Activated naive CD8-positive, alpha-beta T cell treated with anti-CD3 and anti-CD28 coated beads for 36 hours (primary cell): ENCODE measurements at places on chromosomes 12 and 14. TPM values are rescaled to one million over a fixed set of nuclear protein-coding genes. Genes with fewer than 3 reads are reported as not detected.

KRT72 gene
- not detected for total RNA-seq

DNA sequence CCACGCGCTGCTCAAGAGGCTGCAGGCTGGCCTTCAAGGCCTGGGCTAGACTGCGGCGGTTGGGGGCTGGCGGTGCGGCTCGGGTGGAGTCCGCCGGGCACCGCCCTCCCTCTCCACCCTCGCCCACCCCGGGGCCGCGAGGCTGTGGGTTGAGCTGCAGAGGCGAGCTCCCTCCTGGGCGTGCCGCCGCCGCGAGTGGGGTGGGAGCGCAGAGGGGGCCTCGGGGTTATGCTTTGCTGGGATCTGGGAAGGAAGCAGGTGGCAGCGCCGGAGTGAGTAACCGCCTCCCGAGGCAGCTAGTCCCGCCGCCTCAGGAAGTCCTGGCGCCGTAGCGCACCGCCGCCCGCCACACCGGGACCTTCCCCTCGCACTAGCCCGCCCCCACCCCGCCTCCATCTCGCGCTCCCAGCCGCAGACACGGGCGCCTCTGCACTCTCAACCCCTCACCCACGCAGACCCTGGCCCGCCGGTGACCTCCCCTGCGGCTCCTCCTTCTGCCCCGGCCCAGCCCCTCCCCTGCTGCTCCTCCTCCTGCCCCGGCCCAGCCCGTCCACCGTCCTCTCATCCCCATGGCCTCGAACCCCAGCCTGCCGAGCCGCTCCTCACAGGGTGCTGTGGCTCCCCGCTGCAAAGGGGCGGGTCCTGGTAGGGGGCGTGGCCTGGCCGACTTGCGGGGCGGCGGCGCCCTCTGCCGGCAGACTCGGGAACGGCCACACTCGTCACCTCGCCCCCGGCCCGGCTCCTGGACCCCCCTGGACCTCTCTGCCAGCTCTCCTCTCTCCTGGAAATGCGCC, 16.6 kb downstream of the TAMALIN start:
- H3K27ac ChIP-seq = peak overlapping the region; percentile 93
- peak overlapping the region; percentile 87 for H3K4me3 ChIP-seq
- peak; percentile 91 for DNase-seq
- H3K4me1 ChIP-seq = peaks cover 46% of the 10 kb centered on the region
- H3K27me3 ChIP-seq = peaks cover 3% of the 10 kb centered on the region

- H3K27ac ChIP-seq = no peak overlapping the region
- no peaks in the 10 kb centered on the region for H3K36me3 ChIP-seq
- no peak overlapping the region for H3K4me3 ChIP-seq
- no peak for DNase-seq
Observed at GRCh38 chr14:58987591-58987990, 200.9 kb upstream of the DAAM1 start.

- H3K4me3 ChIP-seq = peak overlapping the region; percentile 57
- H3K27me3 ChIP-seq = no peaks in the 10 kb centered on the region
- H3K36me3 ChIP-seq = peaks cover 2% of the 10 kb centered on the region
- H3K27ac ChIP-seq = peak overlapping the region; percentile 83
- peaks cover 50% of the 10 kb centered on the region for H3K4me1 ChIP-seq
- DNase-seq = peak; percentile 42
Observed at GRCh38 chr12:93244514-93245077, 133.1 kb upstream of the NUDT4 start.

DNA sequence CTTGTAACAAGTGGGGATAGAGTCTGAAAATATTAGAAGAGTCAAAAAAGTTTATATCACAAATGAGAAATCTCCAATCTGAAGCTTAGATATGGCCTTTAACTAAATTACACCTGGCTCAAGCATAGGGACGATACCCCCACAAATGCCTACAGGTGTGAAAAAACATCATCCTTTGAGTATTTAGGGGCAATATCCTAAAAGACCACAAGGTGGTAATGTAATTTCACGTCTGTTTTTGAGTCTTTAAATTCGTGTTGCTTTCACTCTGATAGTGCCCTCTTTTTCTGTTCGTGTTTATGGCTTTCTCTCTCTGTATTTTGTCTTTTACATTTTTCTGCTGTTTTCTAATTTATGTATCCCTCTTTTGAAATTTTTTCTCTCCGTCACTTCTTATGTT, 84.3 kb downstream of the ETNK1 start:
- H3K4me1 ChIP-seq = no peaks in the 10 kb centered on the region
- DNase-seq = no peak
- no peak overlapping the region for H3K27ac ChIP-seq

DNA sequence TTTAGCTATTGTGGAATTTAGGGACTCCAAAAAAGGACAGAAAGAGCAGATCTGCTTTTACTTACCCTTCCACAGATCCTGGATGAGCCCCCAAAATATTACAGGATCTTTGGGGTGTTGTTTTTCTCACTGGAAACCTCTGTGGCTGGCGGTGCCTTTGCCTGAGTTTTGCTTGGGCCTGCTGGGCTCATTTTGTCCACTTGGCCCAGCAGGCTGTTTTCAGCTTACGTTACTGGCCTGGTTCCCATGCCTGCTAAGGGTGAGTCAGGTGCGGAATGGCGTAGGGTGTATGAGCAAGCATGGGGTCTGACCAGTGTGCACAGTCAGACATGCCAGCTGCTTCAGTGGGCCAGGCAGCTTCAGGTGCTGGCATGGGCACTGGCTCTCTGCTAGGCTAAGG, 45.8 kb downstream of the HSD17B6 start:
- H3K4me3 ChIP-seq = no peak overlapping the region
- peaks cover 6% of the 10 kb centered on the region for H3K36me3 ChIP-seq
- H3K27ac ChIP-seq = no peak overlapping the region
- no peaks in the 10 kb centered on the region for H3K27me3 ChIP-seq

GRCh38 chr12:110193196-110193595, 69.0 kb downstream of the IFT81 start:
- DNase-seq = no peak
- H3K27me3 ChIP-seq = no peaks in the 10 kb centered on the region
- H3K27ac ChIP-seq = no peak overlapping the region
- H3K4me1 ChIP-seq = no peaks in the 10 kb centered on the region

DNA sequence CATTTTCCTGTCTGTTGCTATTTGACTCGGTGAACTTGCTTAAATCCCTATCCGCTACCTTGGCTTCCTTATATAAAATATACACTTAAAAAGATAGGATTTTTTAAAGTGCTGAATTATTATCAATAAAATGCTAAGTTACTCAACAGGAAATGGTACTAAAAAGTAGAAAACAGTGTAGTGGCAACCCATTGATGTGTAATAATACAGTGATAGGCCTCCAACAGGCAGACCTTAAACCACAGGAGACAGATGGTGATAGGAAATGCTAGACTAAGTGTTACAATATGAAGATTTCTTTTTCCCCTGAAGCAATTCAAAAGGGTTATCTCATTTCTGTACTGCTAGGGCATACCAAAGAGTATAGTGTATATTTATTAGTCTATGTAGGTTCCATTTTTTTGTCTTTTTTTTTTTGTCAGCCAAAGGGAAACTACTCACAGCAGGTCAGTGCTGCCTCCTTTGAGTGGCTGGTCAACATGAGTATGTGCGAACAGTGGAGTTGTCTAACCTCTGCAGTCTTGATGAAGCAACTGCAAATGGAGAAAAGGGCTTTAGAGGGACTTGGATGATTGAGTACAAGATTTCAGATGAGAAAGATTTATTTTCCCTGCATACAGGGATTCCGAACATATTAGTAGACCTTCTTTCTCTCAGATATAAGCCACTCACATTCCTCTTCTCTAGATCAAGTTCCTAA, 183.8 kb downstream of the ACSS3 start:
- no peaks in the 10 kb centered on the region for H3K36me3 ChIP-seq
- H3K27me3 ChIP-seq = no peaks in the 10 kb centered on the region
- no peak overlapping the region for H3K27ac ChIP-seq
- no peaks in the 10 kb centered on the region for H3K4me1 ChIP-seq
- no peak overlapping the region for H3K4me3 ChIP-seq

GRCh38 chr12:66603461-66603860, 75.4 kb downstream of the GRIP1 start:
- no peak for DNase-seq
- no peaks in the 10 kb centered on the region for H3K36me3 ChIP-seq
- H3K27ac ChIP-seq = no peak overlapping the region

DNA sequence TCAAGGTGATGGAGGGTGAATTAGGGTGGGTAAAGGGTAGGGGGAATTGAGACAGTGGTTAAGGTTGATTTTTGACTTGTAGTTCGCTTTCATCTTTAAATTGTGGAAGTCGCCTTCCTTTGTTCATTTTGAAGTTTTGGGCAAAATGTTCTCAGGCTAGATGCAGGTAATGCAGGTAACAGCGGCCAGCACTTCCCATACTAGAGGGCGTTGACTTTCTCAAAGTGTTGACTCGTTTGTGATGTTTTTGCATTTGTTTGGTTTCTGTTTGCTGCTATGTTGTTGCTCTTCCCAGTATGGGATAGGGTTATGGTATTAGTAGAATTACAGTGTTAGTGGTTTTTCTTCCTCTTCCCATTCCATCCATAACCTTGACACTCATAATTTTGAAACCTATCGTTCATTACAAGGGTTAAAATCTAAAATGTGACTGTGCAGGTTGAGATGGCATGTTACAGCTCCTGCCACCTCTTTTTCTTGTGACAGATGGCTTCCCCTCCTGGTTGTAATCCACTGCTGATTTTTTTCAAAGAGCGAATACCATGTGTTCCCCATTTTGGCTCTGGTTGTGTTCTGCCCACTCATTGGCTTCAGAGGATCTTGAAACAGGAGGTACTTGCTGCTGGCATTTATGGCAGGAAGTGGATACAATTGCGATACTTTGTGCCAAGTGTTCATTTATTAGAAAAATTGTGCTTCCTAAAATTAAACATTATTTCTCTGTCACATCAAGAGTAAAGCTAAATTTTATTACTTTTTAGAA, 57.1 kb downstream of the ERC1 start:
- H3K4me3 ChIP-seq = no peak overlapping the region
- DNase-seq = no peak
- H3K27me3 ChIP-seq = no peaks in the 10 kb centered on the region
- H3K36me3 ChIP-seq = peaks cover 7% of the 10 kb centered on the region
- no peak overlapping the region for H3K27ac ChIP-seq
- peaks cover 10% of the 10 kb centered on the region for H3K4me1 ChIP-seq

GRCh38 chr14:91225025-91225424, 19.5 kb downstream of the GPR68 start:
- no peaks in the 10 kb centered on the region for H3K27me3 ChIP-seq
- DNase-seq = no peak
- no peak overlapping the region for H3K4me3 ChIP-seq
- H3K4me1 ChIP-seq = peaks cover 73% of the 10 kb centered on the region
- peaks cover 66% of the 10 kb centered on the region for H3K36me3 ChIP-seq
- peak overlapping the region; percentile 99 for H3K27ac ChIP-seq

- H3K4me1 ChIP-seq = no peaks in the 10 kb centered on the region
- H3K27ac ChIP-seq = no peak overlapping the region
- H3K27me3 ChIP-seq = no peaks in the 10 kb centered on the region
- no peak overlapping the region for H3K4me3 ChIP-seq
- DNase-seq = no peak
Observed at GRCh38 chr12:85639834-85640233, 196.4 kb downstream of the RASSF9 start.
